ENCODE measurements at places on chromosomes 7 and 10.

DNA sequence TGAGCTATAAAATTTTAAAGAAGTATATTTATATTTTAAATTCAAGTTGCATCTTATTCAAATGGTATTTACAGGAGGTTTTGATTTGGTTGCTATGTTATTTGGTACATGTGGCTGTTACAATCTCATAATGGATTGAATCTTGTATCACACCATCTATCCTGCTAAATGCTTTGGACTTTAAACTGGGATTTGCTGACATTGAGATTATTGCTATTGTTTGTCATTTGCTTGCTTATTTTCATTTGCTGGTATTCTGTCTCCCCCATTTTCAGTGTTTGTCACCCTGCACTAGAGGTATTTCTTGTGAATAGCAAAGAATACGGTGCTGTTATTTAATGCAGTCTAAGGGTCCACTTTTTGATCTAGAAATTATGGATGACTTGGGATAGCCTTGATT is 171.1 kb downstream of the SH2D4B start:
- DNase-seq, result no peak

GRCh38 chr10:109863775-109864174 is 59.5 kb downstream of the XPNPEP1 start:
- DNase-seq, result no peak

DNA sequence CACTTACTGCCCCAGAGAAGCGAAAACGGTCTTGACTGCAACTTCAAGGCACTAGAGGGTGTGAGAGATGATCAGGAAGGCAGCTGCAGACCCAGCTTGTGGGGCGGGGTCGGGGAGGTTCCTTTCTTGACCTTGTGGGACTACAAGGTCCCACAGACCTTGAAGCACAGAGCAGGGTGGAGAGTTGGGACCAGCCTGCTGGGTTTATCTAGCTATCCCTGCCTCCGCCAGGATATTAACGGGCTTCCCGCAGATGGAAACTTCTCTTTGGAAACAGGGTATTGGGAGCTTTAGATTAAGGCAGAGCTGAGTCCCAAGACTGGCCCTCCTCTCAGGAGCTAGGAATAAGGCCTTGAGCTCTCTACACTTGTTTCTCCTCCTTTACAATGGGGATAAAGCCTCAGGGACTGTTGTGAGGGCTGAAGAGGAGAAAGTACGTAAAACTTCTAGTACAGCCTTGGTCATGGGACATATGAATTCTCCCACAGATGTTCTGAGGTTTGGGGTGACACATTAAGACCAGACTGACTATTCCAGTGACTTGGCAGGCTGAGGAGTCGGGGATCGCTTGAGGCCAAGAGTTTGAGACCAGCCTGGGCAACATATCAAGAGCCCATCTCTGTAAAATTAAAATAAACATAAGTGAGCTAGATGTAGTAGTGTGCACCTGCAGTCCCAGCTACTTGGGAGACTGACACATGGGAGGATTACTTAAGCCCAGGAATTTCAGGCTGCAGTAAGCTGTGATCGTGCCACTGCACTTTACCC is 153.2 kb downstream of the CDH23 start:
- DNase-seq, result no peak

DNA sequence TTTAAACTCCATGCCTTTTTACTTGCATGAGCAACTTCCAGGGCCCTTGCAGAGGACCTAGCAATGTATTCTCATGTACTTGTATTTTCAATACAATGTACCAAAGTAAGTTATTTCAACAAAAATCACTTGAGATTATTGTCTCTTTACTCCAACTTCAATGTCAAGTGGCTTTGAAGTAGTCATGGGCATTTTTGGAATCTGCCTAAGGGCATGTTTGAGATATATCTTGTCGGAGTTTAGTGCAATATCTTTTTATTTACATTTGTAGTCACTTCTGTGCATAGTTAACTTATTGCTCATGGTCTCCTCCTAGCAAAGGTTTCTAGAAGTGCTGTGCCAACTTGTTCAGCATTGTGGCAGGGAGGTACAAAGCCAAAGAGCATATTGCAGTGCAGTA is 508.7 kb upstream of the SEMA3D start:
- DNase-seq, result no peak

- DNase-seq, result no peak
These were observed 56.6 kb downstream of the BMPER start for GRCh38 chr7:33961948-33962347.

GRCh38 chr10:75568450-75569130 is 137.2 kb downstream of the LRMDA start:
- no peak for DNase-seq

- DNase-seq, result no peak
These were observed 571.8 kb downstream of the TCERG1L start for GRCh38 chr10:130739757-130740145.
